Right atrium auricular region (tissue), 2 donors: ENCODE measurements at places on chromosomes 5 and 9. TPM values are rescaled to one million over a fixed set of nuclear protein-coding genes. Genes with fewer than 3 reads are reported as not detected.
A peak's percentile ranks its signal among the peaks of the same experiment; 100 is the strongest.

DNA sequence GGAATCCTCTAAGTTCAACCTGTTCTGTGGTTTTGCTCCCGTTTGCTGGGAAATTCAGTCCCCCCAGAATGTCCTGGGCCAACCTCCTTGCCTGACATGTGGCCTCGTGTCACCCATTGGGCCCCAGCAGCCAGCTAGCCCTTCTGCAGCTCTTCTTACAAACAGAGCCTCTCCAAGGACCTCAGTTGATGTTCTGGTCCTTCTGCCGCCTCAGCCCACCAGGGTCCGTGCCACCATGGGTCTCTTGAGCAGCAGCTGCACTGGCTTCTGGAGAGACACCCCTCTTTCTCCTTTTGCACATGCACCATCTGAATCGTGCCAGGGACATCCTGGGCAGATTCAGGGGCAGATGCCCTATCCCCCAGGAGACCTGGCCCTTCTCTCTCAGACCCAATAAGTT lies 85.0 kb downstream of the LMX1B start:
- H3K27me3 ChIP-seq = peaks cover 11% of the 10 kb centered on the region
- H3K4me1 ChIP-seq = no peaks in the 10 kb centered on the region
- no peaks in the 10 kb centered on the region for H3K36me3 ChIP-seq
- no peak for DNase-seq
- no peak overlapping the region for H3K27ac ChIP-seq
- no peak overlapping the region for H3K4me3 ChIP-seq

DNA sequence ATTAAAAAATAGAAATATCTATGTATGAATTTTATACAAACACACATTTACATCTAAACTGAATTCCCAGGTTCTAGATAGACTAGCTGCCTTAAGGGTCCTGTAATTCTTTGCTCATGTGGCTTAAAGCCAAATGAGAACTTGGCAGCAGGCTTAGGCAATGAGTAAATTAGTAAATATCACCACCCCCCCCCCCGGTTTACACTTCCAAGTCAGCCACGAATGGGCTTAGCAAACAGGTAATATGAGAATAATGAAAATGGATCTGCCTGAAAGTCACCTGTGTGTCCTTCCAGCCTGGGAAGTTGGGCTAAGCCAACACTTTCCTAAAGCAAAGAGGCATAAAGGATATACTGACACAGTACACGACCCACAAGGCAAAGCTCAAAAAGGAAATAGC lies 108.6 kb downstream of the KLHL3 start:
- H3K4me1 ChIP-seq = no peaks in the 10 kb centered on the region
- no peaks in the 10 kb centered on the region for H3K27me3 ChIP-seq
- no peak overlapping the region for H3K4me3 ChIP-seq
- no peak for DNase-seq
- H3K27ac ChIP-seq = no peak overlapping the region
- no peaks in the 10 kb centered on the region for H3K36me3 ChIP-seq

DNA sequence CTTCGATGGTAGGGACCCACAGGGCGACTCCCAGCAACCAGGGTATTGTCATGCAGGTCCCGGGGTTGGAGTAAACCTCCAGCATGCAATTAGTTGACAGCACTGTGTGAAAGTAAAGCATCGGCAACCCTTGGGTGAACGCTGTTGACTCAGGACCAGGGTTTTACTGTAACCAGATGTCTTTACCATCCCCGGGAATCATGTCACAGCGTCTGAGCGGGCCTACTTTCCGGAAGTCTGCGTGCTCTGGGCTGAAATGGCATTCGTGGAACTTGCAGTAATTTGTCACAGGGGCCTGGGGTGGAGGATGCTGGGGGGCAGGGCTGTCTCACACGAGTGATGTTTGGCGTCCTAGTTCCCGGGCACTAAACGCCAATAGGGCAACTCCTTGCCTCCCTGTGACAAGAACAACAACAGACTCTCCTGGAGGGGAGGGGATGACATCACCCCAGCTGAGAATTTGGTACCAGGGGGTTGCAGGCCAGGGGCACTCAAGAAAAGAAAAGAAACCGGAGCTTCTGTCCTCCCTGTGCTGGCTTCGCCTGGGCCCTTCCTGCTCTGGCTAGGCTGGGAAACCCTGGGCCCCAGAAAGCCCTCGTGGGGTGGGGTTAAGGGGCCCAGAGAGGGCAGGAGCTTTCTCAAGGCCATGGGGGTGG lies 10.1 kb upstream of the UBAC1 start:
- no peak overlapping the region for H3K27ac ChIP-seq
- H3K4me1 ChIP-seq = peaks cover 21% of the 10 kb centered on the region
- no peak for DNase-seq
- no peaks in the 10 kb centered on the region for H3K27me3 ChIP-seq

- H3K4me3 ChIP-seq = no peak overlapping the region
- H3K36me3 ChIP-seq = no peaks in the 10 kb centered on the region
- H3K27me3 ChIP-seq = no peaks in the 10 kb centered on the region
- no peak for DNase-seq
These were observed 191.4 kb downstream of the MAN2A1 start for GRCh38 chr5:109880907-109881685.

- DNase-seq = peak; percentile 87
These were observed at the start of gene GFPT2 for GRCh38 chr5:180353048-180353979. TSS of gene GFPT2 (minus strand) at chr5:180353336. CDS start at chr5:180353217, 119 bp downstream.

GRCh38 chr5:149371296-149371962 lies 7.7 kb downstream of the IL17B start:
- DNase-seq = no peak
- no peaks in the 10 kb centered on the region for H3K36me3 ChIP-seq
- H3K4me1 ChIP-seq = peaks cover 24% of the 10 kb centered on the region
- H3K4me3 ChIP-seq = no peak overlapping the region
- no peaks in the 10 kb centered on the region for H3K27me3 ChIP-seq

- no peaks in the 10 kb centered on the region for H3K27me3 ChIP-seq
- no peaks in the 10 kb centered on the region for H3K4me1 ChIP-seq
- no peak for DNase-seq
- no peaks in the 10 kb centered on the region for H3K36me3 ChIP-seq
- no peak overlapping the region for H3K27ac ChIP-seq
These were observed 162.1 kb upstream of the FST start for GRCh38 chr5:53318303-53318702.

DNA sequence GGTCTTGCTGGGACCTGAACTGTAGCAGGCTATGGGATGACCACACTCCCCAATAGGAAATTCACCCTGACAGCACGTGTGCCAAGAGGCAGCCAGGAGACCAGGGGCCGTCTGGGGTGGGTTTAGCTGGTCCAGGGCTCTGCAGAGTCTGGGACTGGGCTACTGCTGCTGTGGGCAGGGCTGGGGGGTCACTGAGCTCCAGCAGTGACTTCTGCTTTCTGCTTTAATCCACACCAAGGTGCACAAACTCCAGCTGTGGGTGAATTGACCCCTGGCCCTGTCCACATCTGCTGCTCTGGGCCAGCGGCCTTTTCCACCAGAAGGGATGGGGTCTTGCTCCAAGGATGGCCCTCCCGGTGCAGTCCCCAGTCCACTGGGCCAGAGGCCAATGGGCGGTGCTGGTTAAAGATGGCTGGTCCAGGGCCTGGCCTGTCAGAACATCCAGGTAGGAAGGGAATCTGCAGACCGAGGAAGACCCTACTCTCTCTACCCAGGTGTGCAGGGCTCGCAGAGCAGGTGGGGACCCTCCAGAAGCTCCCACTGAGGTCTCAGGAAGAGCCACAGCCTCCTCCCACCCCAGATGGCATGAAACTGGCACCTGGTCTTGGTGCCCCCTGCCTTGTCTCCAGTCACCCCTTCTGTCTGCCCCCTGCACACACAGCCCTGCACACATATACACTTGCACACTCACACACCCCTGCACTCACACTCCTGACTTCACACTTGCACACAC lies 28.0 kb downstream of the GLT6D1 start:
- H3K4me1 ChIP-seq = no peaks in the 10 kb centered on the region
- no peaks in the 10 kb centered on the region for H3K27me3 ChIP-seq
- H3K27ac ChIP-seq = no peak overlapping the region
- DNase-seq = peak; percentile 28

- no peaks in the 10 kb centered on the region for H3K4me1 ChIP-seq
- peaks cover 26% of the 10 kb centered on the region for H3K36me3 ChIP-seq
- H3K4me3 ChIP-seq = no peak overlapping the region
- H3K27me3 ChIP-seq = no peaks in the 10 kb centered on the region
These were observed 20.2 kb downstream of the SLC22A5 start for GRCh38 chr5:132389585-132390286.

DNA sequence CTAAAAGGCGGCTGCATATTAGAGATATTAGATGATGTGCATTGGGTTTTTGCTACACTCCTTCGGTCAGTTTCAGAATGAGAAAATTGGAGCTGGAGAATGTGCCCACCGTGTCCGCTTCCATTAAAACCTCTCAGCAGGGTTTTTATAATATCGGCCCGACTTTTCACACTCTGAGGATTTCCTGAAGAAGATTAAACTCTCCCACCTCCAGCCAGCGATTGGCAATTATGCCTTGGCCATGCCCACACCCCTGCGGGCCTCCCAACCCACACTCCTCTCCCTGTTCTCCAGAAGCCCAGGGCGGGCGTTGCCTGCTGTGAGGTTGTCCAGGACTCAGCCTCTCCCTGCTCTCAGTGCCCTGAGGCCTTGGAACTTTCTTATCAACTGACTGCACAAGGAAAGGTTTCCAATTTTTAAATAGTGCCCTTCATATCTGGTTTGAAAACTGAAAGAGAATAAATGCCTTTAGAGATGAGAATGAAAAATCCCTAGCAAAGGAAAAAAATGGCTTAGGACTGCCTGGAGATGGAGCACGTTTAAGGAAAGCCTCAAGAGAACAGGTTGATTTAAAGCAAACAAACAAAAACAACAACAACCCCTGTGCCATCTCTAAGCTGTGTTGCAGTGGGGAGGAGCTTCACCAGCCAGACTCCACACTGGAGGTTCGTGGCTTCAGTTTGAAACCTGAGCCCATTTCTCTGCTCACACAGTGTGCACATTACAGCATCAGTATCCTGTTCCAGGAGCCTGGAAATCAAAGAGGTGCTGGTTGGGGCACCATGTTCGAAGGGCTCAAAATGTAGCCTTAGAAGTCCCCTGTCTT lies 292.9 kb downstream of the NSG2 start:
- no peak for DNase-seq
- no peaks in the 10 kb centered on the region for H3K36me3 ChIP-seq
- H3K27ac ChIP-seq = peak overlapping the region; percentile 18

GRCh38 chr5:73007051-73007450 lies 51.2 kb downstream of the FCHO2 start:
- H3K27me3 ChIP-seq = no peaks in the 10 kb centered on the region
- H3K4me3 ChIP-seq = no peak overlapping the region
- H3K36me3 ChIP-seq = peaks cover 6% of the 10 kb centered on the region
- no peak for DNase-seq

DNA sequence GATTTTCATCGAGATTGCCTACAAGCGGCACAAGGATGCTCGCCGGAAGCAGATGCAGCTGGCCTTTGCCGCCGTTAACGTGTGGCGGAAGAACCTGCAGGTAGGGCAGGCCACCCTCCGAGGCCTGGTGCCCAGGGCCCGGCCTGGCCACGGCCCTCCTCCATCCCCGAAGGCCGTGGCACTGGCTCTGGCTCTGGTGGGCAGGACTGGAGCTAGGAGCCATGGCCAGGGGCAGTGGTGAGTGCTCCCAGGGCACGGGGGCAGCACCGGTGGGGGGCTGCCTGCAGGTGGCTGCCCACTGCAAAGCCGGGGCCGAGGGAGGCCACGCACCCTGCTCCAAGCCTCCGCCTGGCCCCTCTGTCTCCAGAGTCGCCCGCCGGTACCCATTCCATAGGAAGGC lies 6.0 kb downstream of the LRRC26 start:
- H3K27ac ChIP-seq = no peak overlapping the region
- H3K27me3 ChIP-seq = peaks cover 50% of the 10 kb centered on the region
- H3K4me1 ChIP-seq = peaks cover 50% of the 10 kb centered on the region
- no peak overlapping the region for H3K4me3 ChIP-seq
- no peak for DNase-seq
- no peaks in the 10 kb centered on the region for H3K36me3 ChIP-seq

DNA sequence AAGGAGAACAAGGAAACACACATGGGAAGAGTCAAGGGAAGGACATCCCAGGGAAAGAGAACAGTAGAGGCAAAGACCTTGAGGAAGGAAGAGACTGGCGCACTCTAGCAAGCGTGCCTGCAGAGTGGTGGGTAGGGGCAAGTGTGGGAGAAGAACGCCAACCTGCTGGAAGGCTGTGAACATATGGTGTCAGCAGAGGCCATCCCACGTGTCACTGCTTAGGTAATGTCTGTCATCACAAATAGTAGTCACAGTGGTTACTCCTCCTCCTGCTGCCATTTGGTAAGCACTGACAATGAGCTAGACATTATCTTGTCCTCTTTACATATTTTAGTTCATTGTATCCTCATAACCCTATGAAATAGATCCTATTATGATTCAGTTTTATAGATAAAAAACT lies 206.4 kb upstream of the TRIM32 start:
- no peak overlapping the region for H3K27ac ChIP-seq
- H3K27me3 ChIP-seq = no peaks in the 10 kb centered on the region
- no peak overlapping the region for H3K4me3 ChIP-seq
- no peaks in the 10 kb centered on the region for H3K36me3 ChIP-seq

DNA sequence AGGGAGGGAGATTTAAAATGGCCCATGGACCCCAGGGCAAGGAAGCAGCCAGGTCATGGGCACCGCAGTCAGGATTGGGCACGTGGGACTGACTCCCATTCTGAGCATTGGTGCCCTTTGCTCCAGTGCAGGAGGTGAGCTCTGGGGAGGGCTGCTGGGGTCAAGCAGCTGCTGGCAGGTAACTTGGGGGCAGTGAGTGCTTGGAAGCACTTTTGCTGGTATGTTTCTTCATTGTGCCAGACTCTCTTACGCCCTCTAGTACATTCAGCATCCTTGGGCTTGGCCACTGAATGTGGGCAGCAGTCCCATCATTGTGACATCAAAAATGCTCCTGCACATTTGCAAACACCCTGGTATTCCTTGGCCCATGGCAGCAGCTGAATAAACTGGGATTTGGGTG lies 32.7 kb downstream of the PRRC2B start:
- no peaks in the 10 kb centered on the region for H3K36me3 ChIP-seq
- DNase-seq = no peak
- no peak overlapping the region for H3K4me3 ChIP-seq

- H3K4me1 ChIP-seq = no peaks in the 10 kb centered on the region
- no peak for DNase-seq
- no peaks in the 10 kb centered on the region for H3K27me3 ChIP-seq
- H3K36me3 ChIP-seq = peaks cover 53% of the 10 kb centered on the region
- H3K4me3 ChIP-seq = no peak overlapping the region
These were observed 33.9 kb downstream of the ZFR start for GRCh38 chr5:32410630-32411029.

- DNase-seq = no peak
- peaks cover 12% of the 10 kb centered on the region for H3K4me1 ChIP-seq
- no peaks in the 10 kb centered on the region for H3K36me3 ChIP-seq
- H3K27me3 ChIP-seq = no peaks in the 10 kb centered on the region
- peak overlapping the region; percentile 78 for H3K27ac ChIP-seq
These were observed 265.7 kb upstream of the PANK3 start for GRCh38 chr5:168844922-168845296.

Gene CNTNAP3
- total RNA-seq = 6.1 TPM

Gene LYRM7
- 30.7 TPM for total RNA-seq

Gene IL33
- total RNA-seq = 21.3 TPM

Gene ATP6V0E1
- total RNA-seq = 156 TPM

Gene MAMDC2
- total RNA-seq = 32.5 TPM

Gene SECISBP2
- total RNA-seq = 15.0 TPM

Gene CFAP77
- total RNA-seq = 3.3 TPM
